Naive thymus-derived CD8-positive, alpha-beta T cell (primary cell): ENCODE measurements at places on chromosomes 12 and 14. TPM values are rescaled to one million over a fixed set of nuclear protein-coding genes. Genes with fewer than 3 reads are reported as not detected.

- no peak for DNase-seq
- no peaks in the 10 kb centered on the region for H3K36me3 ChIP-seq
- H3K27ac ChIP-seq: no peak overlapping the region
- H3K27me3 ChIP-seq: no peaks in the 10 kb centered on the region
Observed at GRCh38 chr14:47149326-47149725, 497.7 kb upstream of the RPL10L start.

DNA sequence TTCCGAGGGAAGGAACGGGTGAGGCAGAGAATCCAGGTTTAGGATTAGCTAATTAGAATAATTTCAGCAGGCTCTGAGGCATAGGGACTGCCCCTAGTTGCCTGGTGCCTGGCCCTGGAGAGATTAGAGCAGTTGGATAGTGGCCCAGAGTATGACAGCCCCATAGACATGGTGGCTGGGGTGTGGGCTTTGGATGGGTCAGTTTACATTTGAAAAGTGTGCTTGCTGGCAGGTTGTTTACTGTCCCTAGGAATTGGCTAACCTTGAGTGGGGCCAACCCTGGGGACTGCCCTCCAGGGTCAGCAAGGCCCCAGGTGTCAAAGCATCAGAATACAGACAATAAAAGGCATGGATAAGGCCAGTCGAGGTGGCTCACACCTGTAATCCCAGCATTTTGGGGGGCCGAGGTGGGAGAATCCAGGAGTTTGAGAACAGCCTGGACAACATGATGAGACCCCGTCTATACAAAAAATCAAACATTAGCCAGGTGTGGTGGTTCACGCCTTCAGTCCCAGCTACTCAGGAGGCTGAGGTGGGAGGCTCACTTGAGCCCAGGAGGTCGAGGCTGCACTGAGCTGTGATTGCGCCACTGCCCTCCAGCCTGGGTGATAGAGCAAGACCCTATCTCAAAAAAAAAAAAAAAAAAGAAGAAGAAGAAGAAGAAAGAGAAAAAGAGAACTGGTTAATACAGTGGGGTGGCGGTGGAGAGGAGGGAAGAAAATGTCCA lies 182.3 kb upstream of the PWP1 start:
- H3K27me3 ChIP-seq: no peaks in the 10 kb centered on the region
- peaks cover 4% of the 10 kb centered on the region for H3K4me1 ChIP-seq
- DNase-seq: no peak
- no peak overlapping the region for H3K27ac ChIP-seq
- no peaks in the 10 kb centered on the region for H3K36me3 ChIP-seq
- H3K4me3 ChIP-seq: no peak overlapping the region

DNA sequence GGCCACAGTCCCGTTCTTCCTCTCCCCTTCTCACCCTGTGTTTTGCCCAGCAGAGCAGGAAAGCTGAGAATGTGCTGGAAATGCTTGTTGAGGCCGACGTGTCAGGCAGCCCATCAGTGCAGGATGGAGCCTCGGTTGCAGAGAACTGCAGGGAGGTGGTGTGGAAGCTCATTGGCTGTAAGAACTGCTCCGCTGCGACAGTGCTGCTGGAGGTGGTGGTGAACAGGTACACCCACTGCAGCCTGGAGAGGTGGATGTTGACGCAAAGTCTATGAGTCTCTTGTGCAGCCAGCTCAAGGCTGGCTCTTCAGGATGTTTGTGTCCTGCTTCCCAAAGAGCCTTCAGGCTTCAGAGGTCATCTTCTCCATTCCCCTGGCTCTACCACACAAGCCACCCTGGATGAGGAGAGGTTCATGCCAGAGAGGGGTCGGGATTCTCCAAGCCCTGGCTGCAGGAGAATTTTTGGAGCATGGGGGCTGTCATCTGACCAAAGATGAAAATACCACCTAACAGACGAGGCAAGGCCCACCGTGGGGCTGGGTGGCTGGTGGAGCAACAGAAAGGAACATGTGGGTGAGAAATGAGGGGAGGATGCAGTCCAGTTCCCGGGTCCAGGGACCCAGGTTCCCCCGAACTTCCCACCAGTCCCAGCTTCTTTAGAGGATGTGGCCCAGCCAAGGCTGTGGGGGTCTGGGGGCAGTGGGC lies 174.1 kb upstream of the PRMT8 start:
- DNase-seq: no peak
- H3K27me3 ChIP-seq: peaks cover 2% of the 10 kb centered on the region
- no peak overlapping the region for H3K27ac ChIP-seq
- no peak overlapping the region for H3K4me3 ChIP-seq

DNA sequence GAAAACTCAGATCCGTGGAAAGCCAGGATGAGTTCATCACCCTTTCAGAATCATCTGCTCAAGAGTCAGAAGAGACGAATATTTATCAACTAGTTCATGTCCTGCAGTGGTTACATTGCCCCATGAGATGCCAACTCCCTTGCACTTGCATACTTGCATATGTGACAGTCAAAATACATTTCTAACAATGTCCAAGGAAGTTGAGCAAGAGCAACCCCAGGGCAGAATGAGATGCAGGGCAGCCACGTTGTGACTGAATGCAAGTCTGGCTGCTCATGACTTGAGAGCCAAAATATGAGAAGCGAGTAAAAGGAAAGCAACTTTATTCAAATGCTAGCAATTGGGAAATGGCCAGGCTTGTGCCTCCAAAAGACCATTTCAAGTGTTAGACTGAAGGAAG lies 23.6 kb upstream of the UTP20 start:
- H3K4me1 ChIP-seq: no peaks in the 10 kb centered on the region
- peaks cover 6% of the 10 kb centered on the region for H3K36me3 ChIP-seq
- no peak for DNase-seq
- peaks cover 14% of the 10 kb centered on the region for H3K27me3 ChIP-seq
- no peak overlapping the region for H3K27ac ChIP-seq
- no peak overlapping the region for H3K4me3 ChIP-seq

The SMAGP gene
- 15.6 TPM for polyA plus RNA-seq

The MED6 gene
- 27.4 TPM for polyA plus RNA-seq

The AQP2 gene
- polyA plus RNA-seq: not detected

DNA sequence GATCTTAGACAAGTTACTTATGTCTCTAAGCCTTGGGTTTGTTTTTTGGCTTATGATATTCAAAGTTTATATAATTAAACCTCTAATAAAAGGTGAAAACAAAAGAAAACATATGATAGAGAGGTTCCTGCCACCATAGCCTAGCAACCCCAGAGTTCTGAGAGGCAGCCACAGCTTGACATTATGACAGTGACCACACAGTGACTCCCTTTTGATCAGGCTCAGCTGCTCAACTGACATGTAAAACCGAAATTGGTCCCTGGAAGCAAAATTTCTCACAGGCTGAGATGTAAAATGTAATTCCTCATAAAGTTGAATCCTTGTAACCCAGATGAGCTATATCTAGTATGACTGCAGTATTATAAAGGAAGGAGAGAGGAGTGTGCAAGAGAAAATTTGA lies 108.5 kb downstream of the GCH1 start:
- DNase-seq: no peak
- no peaks in the 10 kb centered on the region for H3K4me1 ChIP-seq
- H3K4me3 ChIP-seq: no peak overlapping the region
- no peaks in the 10 kb centered on the region for H3K36me3 ChIP-seq
- H3K27ac ChIP-seq: no peak overlapping the region

- peaks cover 34% of the 10 kb centered on the region for H3K36me3 ChIP-seq
- DNase-seq: no peak
- H3K27me3 ChIP-seq: no peaks in the 10 kb centered on the region
Observed at GRCh38 chr12:19457561-19457960, 18.3 kb downstream of the AEBP2 start.

DNA sequence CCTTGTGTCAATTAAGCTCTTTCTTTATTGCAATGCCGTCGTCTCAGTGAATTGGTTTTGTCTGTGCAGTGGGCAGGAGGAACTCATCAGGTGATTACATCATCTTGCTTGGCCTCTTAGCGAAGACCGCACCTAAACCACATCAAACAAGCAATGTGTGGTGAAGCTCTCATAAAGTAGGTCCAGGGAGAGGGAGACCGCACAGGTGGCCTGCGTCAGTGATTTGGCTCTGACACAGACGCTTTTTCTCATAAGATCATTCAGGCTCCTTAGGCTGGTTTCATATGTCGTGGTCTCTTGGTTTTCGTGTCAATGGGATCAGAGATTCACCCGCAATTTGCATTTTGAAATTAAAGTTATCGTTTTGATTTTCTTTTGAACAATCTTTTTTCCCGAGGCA lies 6.7 kb upstream of the TESC start:
- H3K27ac ChIP-seq: no peak overlapping the region
- peaks cover 2% of the 10 kb centered on the region for H3K27me3 ChIP-seq
- H3K4me1 ChIP-seq: peaks cover 8% of the 10 kb centered on the region
- peak; percentile 3 for DNase-seq
- no peak overlapping the region for H3K4me3 ChIP-seq
- H3K36me3 ChIP-seq: no peaks in the 10 kb centered on the region

The MVK gene
- polyA plus RNA-seq: 2.7 TPM

- no peak overlapping the region for H3K4me3 ChIP-seq
- H3K36me3 ChIP-seq: no peaks in the 10 kb centered on the region
- H3K4me1 ChIP-seq: no peaks in the 10 kb centered on the region
- no peak overlapping the region for H3K27ac ChIP-seq
- no peak for DNase-seq
Observed at GRCh38 chr12:81417056-81417455, 339.2 kb downstream of the ACSS3 start.

DNA sequence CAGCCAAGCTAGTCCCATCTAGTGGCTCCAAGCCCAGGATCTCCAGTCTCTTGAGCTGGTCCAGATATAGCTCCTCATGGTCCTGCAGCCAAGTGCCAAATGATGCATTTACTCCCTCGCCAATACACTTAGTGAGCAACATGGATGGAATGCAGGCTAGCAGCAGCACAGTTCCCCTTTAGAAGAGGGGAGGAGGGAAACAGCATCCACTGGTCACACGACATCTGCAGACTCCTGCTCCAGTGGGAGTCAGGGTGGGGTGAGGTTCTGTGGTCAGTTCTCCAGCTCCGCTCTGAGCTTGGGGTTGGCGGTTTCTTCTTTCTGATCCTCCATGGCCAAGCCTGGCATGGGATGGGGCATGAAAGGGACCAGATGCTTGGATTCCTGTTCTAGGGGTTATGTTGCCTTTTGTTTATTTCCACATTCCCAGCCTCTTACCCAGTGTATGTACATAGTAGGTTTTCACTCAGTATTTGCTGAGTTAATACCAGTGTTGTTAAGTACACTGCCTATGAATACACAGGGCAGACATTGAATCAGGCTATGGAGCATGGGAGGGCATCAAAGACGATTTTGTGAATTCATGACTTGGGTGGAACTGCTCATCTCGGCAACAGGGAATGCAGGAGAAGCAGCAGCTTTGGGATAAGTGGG lies 57.3 kb downstream of the GALNT16 start:
- H3K4me1 ChIP-seq: no peaks in the 10 kb centered on the region
- H3K4me3 ChIP-seq: no peak overlapping the region
- no peak for DNase-seq
- H3K36me3 ChIP-seq: no peaks in the 10 kb centered on the region

The PTGDR gene
- polyA plus RNA-seq: 0.70 TPM

The KCNC2 gene
- not detected for polyA plus RNA-seq

DNA sequence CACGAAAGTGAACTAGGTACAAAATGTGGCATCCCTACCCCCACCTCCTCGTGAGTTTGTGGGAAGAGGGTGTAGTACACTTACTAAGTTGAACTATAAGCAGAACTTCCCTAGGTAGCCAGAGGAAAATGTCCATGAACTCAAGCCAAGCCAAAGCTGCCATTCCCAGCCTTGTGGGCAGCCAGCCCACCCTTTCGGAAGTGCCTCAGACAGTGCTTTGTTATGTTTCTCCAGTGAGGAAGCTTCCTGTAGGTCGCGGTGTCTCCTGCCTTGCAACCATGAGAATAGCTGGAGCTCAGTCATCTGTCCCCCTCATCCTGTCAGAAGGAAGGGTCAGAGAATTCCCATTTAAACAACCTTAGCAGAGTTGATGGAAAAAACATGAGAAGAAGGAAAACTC lies 266.9 kb downstream of the DUSP6 start:
- DNase-seq: no peak
- H3K4me1 ChIP-seq: no peaks in the 10 kb centered on the region
- no peak overlapping the region for H3K27ac ChIP-seq

DNA sequence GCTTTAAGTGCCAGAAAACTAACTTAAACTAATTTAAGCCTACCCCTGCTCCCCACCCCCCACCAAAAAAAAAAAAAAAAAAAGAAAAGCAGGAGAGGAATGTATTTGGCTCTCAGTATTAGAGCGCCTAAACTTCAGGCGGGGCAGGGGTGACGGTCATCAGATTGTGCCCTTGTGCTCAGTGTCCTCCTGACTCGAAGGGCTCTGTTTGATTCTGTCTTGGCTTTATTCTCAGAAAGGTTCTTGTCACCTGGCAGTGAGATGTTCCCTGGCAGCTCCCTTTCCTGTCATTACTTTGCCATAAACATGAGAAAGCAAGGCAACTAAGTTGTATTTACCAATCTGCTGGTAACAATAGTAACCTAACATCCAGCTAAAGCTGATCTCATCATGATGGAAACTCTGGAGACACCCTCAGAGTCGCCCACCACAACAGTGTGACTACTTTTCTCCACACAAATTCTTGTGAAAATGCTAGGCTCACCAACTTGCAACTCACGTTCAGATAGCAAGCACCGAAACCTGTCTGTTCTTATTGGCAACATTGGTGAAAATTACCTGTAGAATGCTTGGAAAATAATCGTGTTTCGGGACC lies 39.0 kb upstream of the WNK1 start:
- no peak overlapping the region for H3K4me3 ChIP-seq
- no peak for DNase-seq
- no peaks in the 10 kb centered on the region for H3K36me3 ChIP-seq
- peaks cover 7% of the 10 kb centered on the region for H3K4me1 ChIP-seq
- H3K27me3 ChIP-seq: no peaks in the 10 kb centered on the region

The VDR gene
- not detected for polyA plus RNA-seq

The ZDHHC22 gene
- not detected for polyA plus RNA-seq

- no peaks in the 10 kb centered on the region for H3K4me1 ChIP-seq
- DNase-seq: no peak
- no peak overlapping the region for H3K27ac ChIP-seq
- H3K36me3 ChIP-seq: no peaks in the 10 kb centered on the region
- no peak overlapping the region for H3K4me3 ChIP-seq
Observed at GRCh38 chr14:103087343-103087835, 3.4 kb downstream of the LBHD2 start.

- H3K4me1 ChIP-seq: peaks cover 86% of the 10 kb centered on the region
- H3K27me3 ChIP-seq: no peaks in the 10 kb centered on the region
- peak; percentile 47 for DNase-seq
- peak within 1 kb of the TSS; percentile 91 for H3K4me3 ChIP-seq
Observed at GRCh38 chr14:91113829-91114078, at the start of gene DGLUCY. DGLUCY (plus strand) TSS chr14:91114073; CDS start chr14:91160295, 46,222 bp downstream.

The TTLL5 gene
- 8.8 TPM for polyA plus RNA-seq

GRCh38 chr12:46374310-46374709 lies 1.7 kb upstream of the SLC38A2 start:
- H3K4me1 ChIP-seq: peaks cover 44% of the 10 kb centered on the region
- no peak for DNase-seq
- H3K4me3 ChIP-seq: peak overlapping the region; percentile 98
- peaks cover 14% of the 10 kb centered on the region for H3K36me3 ChIP-seq

- no peak overlapping the region for H3K4me3 ChIP-seq
- DNase-seq: no peak
- H3K27me3 ChIP-seq: peaks cover 4% of the 10 kb centered on the region
- H3K36me3 ChIP-seq: no peaks in the 10 kb centered on the region
Observed at GRCh38 chr14:32635061-32635719, 303.5 kb upstream of the NPAS3 start.
